ENCODE measurements at places on chromosomes 2 and 18.
A peak's percentile ranks its signal among the peaks of the same experiment; 100 is the strongest.

DNA sequence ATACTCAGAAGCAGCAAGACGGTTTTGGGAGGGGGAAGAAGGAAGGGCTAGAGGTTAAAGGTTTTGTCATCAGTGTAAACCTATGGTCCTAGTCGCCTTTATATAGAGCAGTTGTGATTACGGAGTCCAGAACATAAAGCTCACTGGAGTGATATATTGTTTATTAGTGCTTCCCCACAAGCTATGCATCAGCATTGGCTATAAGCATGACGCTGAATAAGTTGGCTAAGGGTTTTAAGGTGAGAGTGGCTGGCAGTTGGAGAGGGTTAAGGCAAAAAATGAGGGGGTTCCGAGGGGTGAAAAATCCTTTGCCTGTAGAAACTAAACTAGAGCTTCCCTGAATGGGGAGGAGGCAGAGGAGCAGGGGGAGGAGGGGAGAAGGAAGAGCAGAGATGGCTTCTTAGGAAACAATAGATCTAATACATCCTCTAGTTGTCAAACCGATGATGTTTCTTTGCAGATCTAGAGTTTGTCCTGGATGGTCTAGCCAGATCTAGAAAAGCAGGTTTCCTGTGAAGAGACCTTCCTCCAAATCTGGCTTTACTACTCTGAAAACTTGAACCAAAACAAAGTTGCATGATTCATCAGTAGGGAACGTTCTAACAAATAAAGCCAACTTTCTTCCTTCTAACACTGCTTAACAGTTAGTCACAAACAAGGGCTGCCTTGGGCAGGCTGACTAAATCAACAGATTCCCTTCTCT, 2.5 kb downstream of the KLF7 start:
- H3K4me1 ChIP-seq, result peaks cover 10% of the 10 kb centered on the region
- no peak for DNase-seq
- no peaks in the 10 kb centered on the region for H3K27me3 ChIP-seq
- H3K36me3 ChIP-seq, result no peaks in the 10 kb centered on the region
- H3K4me3 ChIP-seq, result peak overlapping the region; percentile 94
- no peak overlapping the region for H3K27ac ChIP-seq

DNA sequence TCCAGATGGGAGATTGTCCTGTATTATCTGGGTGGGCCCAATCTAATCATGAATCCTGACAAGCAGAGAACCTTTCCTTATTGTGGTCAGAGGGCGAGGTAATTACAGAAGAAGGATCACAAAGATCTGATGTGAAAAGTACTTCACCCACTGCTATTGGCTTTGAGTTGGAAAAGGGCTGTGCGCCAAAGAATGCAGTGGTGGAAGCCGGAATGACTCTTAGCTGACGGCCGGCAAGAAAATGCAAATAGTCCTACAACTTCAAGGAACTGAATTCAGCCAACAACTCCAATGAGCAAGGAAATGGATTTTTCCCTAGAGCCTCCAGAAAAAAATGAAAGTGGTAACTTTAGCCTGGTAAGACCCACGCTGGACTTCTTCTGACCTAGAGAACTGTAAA, 67.3 kb downstream of the CTNNA2 start:
- peak; percentile 42 for DNase-seq
- H3K4me1 ChIP-seq, result no peaks in the 10 kb centered on the region
- no peaks in the 10 kb centered on the region for H3K36me3 ChIP-seq
- no peak overlapping the region for H3K4me3 ChIP-seq

GRCh38 chr18:12861637-12862036, 22.4 kb downstream of the PTPN2 start:
- H3K36me3 ChIP-seq, result peaks cover 11% of the 10 kb centered on the region
- H3K4me1 ChIP-seq, result no peaks in the 10 kb centered on the region
- no peak overlapping the region for H3K4me3 ChIP-seq
- H3K27me3 ChIP-seq, result no peaks in the 10 kb centered on the region
- H3K27ac ChIP-seq, result no peak overlapping the region
- DNase-seq, result no peak

GRCh38 chr2:217402761-217403383, 543.0 kb upstream of the TNP1 start:
- peaks cover 4% of the 10 kb centered on the region for H3K4me1 ChIP-seq
- no peaks in the 10 kb centered on the region for H3K27me3 ChIP-seq
- DNase-seq, result no peak
- H3K27ac ChIP-seq, result no peak overlapping the region
- H3K36me3 ChIP-seq, result no peaks in the 10 kb centered on the region
- H3K4me3 ChIP-seq, result no peak overlapping the region
